ENCODE measurements at places on chromosomes 3 and 15. TPM values are rescaled to one million over a fixed set of nuclear protein-coding genes. Genes with fewer than 3 reads are reported as not detected.

- H3K27me3 ChIP-seq, result peaks cover 25% of the 10 kb centered on the region
- H3K4me1 ChIP-seq, result no peaks in the 10 kb centered on the region
- DNase-seq, result no peak
- no peak overlapping the region for H3K27ac ChIP-seq
Measured at GRCh38 chr15:76140074-76140464, 80.3 kb downstream of the TMEM266 start.

- no peaks in the 10 kb centered on the region for H3K4me1 ChIP-seq
- H3K4me3 ChIP-seq, result no peak overlapping the region
- no peaks in the 10 kb centered on the region for H3K36me3 ChIP-seq
- H3K27ac ChIP-seq, result no peak overlapping the region
- no peaks in the 10 kb centered on the region for H3K27me3 ChIP-seq
Measured at GRCh38 chr3:127394984-127395662, 107.3 kb upstream of the PRR20G start.

DNA sequence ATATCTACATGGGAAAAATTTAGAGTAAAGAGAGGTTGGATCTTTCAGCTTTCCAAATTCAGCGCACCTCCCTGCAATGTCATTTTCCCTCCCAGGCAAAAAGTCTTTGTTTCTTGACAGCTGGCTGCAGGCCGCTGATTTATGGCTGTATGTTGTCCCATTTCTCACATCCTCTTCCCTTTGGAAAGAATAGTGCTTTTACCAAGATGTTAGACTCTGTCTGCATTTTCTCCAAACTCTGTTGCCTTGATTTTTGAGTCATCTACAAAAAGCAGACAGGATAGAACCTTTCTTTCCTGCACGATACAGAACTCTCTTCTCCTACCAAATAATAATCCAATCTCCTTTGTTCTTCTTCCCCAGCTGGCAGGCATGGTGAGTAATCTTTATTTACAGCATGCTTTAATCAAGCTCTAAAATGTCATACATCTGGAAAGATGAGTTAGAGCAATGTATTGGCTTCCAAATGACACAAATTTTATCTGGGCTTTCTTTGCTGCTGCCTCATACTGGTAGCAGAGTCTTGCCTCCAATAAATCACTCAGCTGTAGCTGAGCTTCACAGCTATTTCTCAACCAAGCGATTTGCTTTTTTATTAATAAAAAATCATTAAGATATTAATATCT, 101.9 kb downstream of the PIK3R4 start:
- no peaks in the 10 kb centered on the region for H3K27me3 ChIP-seq
- no peaks in the 10 kb centered on the region for H3K36me3 ChIP-seq
- H3K4me3 ChIP-seq, result no peak overlapping the region
- DNase-seq, result no peak
- H3K4me1 ChIP-seq, result no peaks in the 10 kb centered on the region
- H3K27ac ChIP-seq, result no peak overlapping the region

- no peak for DNase-seq
- no peaks in the 10 kb centered on the region for H3K36me3 ChIP-seq
- no peaks in the 10 kb centered on the region for H3K27me3 ChIP-seq
- no peak overlapping the region for H3K27ac ChIP-seq
Measured at GRCh38 chr15:39784125-39784524, 1.5 kb upstream of the FSIP1 start.

DNA sequence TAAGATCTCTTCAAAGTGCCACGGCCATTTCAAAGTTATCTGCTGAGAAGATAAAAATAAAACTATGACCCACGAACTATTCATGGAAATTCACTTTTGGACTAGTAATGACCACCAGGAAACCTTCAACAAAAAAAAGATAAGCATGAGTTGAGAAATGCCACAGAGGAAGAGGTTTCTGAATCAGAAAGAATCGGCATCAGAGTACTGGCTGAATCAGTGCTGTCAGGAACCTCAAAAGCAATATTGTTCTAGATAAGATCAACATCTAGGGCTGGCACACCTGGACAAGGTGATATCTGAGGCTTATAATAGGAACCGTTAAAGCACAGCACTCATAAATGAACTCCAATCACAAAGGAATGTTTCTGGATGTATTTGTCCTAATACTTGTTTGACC, 72.7 kb downstream of the PEAK1 start:
- no peak overlapping the region for H3K4me3 ChIP-seq
- H3K27me3 ChIP-seq, result no peaks in the 10 kb centered on the region
- peaks cover 12% of the 10 kb centered on the region for H3K4me1 ChIP-seq
- no peaks in the 10 kb centered on the region for H3K36me3 ChIP-seq
- no peak overlapping the region for H3K27ac ChIP-seq

- no peaks in the 10 kb centered on the region for H3K4me1 ChIP-seq
- no peak overlapping the region for H3K27ac ChIP-seq
- H3K27me3 ChIP-seq, result no peaks in the 10 kb centered on the region
- H3K4me3 ChIP-seq, result no peak overlapping the region
- H3K36me3 ChIP-seq, result peaks cover 30% of the 10 kb centered on the region
Measured at GRCh38 chr3:10283638-10284037, 9.1 kb downstream of the GHRL start.

DNA sequence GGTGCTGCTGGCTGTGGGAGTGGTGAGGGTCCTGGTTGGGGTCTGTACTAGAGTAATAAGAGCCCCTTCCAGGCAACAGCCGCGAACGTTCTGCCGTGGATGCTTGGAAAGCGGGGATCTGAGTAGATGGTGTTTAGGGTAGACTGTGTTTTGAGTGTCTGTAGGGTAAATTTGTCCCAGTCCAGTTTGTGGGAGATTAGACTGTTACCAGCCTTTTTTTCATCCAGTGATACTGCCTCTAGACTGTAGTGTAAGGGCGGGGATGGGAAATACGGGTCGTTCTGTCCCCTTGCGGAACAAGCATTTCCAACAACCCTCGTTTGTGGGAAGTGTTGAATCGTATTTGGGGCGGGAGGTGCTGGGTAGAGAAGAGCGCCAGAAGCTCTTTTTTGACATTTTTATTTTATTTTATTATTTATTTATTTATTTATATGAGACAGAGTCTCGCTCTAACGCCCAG, 424 bp downstream of the HAUS2 start:
- peaks cover 13% of the 10 kb centered on the region for H3K36me3 ChIP-seq
- peak overlapping the region; percentile 87 for H3K4me3 ChIP-seq
- peak; percentile 12 for DNase-seq

DNA sequence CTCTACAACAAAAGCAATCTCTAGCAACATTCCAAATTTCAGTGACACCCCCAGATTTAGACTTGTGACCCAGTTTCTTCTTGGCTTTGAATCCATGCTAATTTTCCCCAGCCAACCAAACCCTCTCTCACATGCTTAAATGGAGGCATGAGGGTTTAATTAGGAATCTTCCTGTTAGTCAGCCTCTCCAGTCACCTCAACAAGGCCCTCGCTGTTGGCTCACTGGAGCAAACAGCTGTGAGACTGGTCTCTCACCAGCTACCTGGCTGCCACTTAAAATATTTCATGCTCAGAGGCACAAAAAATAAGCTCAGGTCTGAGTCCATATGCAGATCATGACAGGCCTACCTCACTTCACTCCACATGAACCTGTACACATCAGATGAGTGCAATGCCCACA, 630.4 kb upstream of the ADAMTS9 start:
- H3K27me3 ChIP-seq, result no peaks in the 10 kb centered on the region
- no peak for DNase-seq
- H3K4me3 ChIP-seq, result no peak overlapping the region
- peaks cover 14% of the 10 kb centered on the region for H3K4me1 ChIP-seq
- no peak overlapping the region for H3K27ac ChIP-seq

DNA sequence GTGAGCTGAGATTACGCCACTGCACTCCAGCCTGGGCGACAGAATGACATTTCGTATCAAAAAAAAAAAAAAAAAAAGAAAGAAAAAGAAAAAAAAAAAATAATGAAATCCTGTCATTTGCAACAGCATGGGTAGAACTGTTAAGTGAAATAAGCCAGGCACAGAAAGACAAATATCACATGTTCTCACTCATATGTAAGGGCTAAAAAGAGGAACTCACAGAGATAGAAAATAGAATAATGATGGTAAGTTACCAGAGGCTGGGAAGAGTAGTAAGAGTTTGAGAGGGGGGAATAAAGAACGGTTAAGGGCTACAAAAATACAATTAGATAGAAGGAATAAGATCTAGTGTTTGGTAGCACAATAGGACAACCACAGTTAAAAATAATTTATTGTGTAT, 19.7 kb downstream of the DENND6A start:
- H3K4me3 ChIP-seq, result no peak overlapping the region
- no peaks in the 10 kb centered on the region for H3K27me3 ChIP-seq
- H3K36me3 ChIP-seq, result no peaks in the 10 kb centered on the region
- H3K27ac ChIP-seq, result no peak overlapping the region

DNA sequence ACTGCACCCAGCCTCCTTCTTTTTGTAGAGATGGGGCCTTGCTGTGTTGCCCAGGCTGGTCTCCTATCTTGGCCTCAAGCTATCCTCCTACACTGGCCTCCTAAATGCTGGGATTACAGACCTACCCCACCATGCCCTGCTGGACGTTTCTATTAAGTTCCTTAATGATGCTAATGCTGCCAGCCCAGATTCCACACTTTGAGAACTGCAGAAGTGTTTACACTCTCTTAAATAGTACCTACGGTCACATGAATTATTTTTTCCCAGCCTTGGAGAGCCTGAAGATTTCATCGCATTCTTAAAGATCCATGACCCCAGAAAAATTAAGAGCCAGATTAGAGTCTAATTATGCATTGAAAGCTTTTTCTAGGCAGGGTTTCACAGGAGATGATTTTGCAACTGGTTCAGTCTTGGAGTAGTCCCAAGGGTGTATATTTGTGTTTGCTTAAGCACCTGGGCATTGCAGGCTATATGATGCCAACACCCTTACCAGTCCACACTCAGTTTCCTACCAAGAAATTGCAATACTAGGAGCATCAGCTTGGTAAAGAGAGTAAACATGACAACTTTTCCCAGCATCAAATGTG, 36.6 kb downstream of the TM4SF4 start:
- DNase-seq, result no peak
- H3K4me1 ChIP-seq, result peaks cover 35% of the 10 kb centered on the region
- H3K27me3 ChIP-seq, result no peaks in the 10 kb centered on the region

GRCh38 chr3:17830788-17831187, 88.4 kb upstream of the TBC1D5 start:
- DNase-seq, result no peak
- no peak overlapping the region for H3K4me3 ChIP-seq
- H3K4me1 ChIP-seq, result no peaks in the 10 kb centered on the region

DNA sequence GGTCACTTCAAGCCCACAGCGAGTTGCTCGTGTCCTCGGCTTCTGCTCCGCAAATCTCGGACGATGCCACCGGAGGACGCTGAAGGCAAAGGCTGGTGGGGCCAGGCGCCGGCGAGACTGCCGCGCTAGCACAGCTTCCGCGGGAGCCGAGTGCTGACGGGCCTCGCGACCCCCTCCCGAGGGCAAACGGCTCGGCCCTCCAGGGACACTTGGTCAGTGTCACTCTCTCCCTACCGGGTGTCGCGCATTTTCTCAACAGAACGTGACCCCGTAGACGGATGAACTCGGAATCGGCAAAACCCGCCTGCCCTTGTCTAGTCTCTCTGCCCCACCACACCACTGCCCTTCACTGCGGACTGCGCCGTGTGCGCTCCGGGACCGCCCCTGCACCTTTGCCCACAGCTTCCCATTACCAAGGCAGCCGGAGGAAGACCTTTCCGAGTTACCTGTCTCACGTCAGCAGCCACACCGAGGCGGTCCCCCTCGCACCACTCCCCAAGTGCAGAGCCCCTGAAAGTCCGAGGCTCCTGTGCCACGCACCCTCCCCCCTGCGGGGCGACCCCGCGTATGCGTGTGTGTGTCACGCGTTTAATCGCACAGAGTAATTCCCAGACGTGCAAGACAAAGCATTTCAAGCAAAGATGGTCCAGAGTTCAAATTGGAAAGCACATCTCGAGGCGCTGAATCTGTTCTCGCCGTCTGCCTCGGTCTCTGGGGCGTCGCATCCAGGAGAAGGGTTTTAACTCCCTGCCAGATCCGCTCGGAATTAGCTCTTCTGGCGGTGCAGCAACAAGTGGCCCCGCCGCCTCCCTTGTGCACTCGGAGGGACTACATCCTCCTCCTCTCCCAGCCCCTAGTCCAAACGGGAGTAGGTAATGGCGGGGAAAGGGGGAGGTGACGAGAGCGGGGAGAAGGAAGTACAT, 245.0 kb upstream of the TOPAZ1 start:
- peaks cover 2% of the 10 kb centered on the region for H3K27me3 ChIP-seq
- no peak overlapping the region for H3K4me3 ChIP-seq
- H3K27ac ChIP-seq, result no peak overlapping the region
- H3K36me3 ChIP-seq, result no peaks in the 10 kb centered on the region

DNA sequence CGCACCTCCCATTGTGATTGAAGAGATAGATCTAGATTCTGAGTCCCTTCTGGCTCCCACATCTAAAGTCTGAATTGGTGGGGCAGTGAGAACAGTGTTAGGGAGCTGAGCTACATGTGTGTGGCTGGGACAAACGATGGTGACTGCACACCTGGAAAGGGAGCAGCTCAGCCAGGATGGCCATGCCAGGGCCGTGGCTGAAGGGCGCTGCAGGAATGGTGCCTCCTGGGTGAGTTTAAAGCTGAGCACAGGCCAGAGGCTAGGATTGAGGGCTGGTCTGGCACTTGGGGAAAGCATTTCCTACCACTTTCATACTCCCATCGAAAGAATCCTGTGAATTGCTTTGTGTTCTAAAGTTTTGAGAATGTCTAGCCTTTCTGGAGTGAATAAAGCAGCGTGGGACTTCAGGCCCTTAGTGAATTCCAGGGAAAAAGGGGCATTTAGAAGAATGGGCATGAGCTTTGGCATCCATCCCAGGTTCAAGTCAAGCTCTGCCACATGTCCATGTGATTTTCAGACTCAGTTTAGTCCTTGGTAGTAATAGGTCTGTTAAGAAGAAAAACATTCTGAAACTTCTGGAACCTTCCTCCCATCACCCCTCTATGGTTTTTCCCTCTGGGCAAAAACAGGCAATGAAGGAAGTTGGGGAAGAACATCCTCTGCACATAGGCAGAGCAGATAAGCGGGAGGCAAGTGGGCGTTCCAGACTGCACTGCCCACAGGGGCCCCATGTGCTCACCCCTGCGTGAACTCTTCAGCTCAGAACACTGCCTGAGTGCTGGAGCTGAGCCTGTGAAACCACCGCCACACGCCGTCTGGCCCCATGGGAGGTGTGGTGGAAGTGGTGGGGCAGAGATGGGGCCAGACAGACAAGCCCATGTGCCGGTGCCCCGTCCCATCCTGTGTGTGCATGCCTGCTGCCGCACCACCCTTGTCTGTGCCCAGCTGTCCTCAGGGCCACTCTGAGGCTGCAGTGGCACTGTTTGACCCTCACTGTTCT, 12.9 kb upstream of the CPNE9 start:
- H3K4me1 ChIP-seq, result no peaks in the 10 kb centered on the region
- no peaks in the 10 kb centered on the region for H3K27me3 ChIP-seq
- H3K4me3 ChIP-seq, result no peak overlapping the region

GRCh38 chr15:74215958-74216357, 13.4 kb upstream of the STRA6 start:
- no peaks in the 10 kb centered on the region for H3K36me3 ChIP-seq
- H3K27ac ChIP-seq, result no peak overlapping the region
- H3K27me3 ChIP-seq, result peaks cover 9% of the 10 kb centered on the region
- no peak for DNase-seq
- peaks cover 47% of the 10 kb centered on the region for H3K4me1 ChIP-seq
- no peak overlapping the region for H3K4me3 ChIP-seq

GRCh38 chr15:49827311-49827710, 206.5 kb downstream of the DTWD1 start:
- H3K27ac ChIP-seq, result no peak overlapping the region
- H3K4me3 ChIP-seq, result no peak overlapping the region
- H3K36me3 ChIP-seq, result no peaks in the 10 kb centered on the region
- no peaks in the 10 kb centered on the region for H3K27me3 ChIP-seq

TM6SF1 gene
- not detected for total RNA-seq

HRG gene
- total RNA-seq, result not detected

LRRN1 gene
- not detected for total RNA-seq

ASB14 gene
- total RNA-seq, result not detected

OR5K2 gene
- not detected for total RNA-seq

LRTM1 gene
- total RNA-seq, result not detected

DHFR2 gene
- 4.6 TPM for total RNA-seq

GRM7 gene
- not detected for total RNA-seq

TARS3 gene
- 11.7 TPM for total RNA-seq
